ENCODE measurements at places on chromosomes 5 and 9.

- no peak for DNase-seq
Observed at GRCh38 chr9:133647148-133647547, 11.0 kb downstream of the DBH start.

DNA sequence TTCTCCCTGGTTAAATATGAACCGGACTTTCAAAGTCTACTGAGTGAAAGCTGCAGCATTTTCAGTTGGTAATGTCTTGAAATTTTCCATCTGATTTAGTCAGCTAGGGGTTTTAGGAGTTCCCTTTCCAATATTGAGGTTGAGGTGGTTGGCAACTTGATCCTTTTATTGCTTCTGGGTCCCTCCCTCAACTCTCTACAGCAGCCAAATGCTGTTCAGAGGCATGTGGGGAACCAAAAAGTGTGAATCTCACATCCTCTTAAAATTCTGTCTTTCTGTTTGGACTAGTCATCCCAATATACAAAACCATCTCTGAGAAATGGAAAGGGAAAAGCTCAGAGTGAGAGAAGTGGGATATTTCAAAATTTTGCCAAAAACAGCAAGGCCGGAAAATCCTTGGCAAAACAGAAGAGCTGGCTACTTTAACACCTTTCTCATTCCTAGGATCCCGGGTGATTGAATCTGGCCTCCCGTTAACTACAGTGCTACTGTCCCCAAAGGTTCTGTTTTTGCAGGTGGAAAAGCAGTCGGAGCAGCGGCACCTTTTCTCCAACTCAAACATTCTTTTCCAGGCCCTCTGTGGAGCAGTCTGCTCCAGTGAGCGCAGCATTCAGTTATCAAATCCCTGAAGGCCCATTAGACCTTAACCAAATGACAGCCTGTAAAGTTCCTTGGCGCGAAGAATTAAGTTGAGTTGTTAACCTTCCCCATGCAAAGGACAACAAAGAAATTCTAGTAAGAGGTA lies 345.9 kb upstream of the NUDT12 start:
- DNase-seq, result no peak

- no peak for DNase-seq
Observed at GRCh38 chr5:38557308-38557710, 863 bp upstream of the LIFR start.

GRCh38 chr5:154506049-154506715 lies 28.2 kb upstream of the HAND1 start:
- DNase-seq, result no peak

- DNase-seq, result no peak
Observed at GRCh38 chr5:136518174-136518573, 152.8 kb upstream of the TRPC7 start.

DNA sequence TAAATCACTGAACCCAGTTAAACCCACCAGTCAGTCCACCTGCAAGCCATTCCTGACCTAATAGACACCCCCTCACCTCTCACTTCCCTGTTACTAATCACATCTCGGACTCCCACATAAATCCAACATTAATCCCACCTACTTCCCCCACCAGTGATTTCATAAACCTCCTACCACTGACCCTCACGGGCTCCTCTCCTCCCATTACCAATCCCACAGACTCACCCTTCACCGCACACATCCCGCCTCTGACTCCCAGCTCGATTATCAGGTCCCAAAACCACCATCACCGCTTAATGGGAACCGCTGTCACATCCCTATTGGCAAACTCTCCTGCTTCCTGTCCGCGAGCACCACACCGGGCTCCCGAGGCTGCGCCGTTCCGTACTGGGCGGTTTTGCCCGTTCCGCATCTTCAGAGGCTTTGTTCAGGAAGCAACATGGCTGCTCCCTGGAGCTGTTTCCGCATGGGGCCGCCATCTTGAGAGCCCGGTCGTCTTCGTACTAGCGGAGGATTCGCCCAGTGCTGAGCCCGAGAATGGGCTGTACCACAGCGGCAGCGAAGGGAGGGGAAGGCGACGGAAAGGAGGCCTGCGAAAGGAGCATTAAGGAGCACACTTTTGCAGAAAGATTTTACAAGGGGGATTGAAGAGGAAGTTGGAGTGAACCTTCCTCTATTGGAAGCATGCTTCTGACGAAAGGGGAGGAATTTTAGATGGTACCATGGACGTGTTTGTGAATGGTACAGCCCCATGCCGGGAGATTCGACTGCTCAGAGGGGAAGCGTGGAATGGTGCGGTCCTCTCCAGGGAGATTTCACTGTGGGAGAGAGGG lies at the start of gene ZNF300:
TSS of gene ZNF300 (minus strand) at position 502 of the 833 bp plus-strand sequence. CDS start 1,825 bp downstream, outside the sequence.
- peak; percentile 50 for DNase-seq

GRCh38 chr5:115586525-115587146 lies 15.6 kb downstream of the TICAM2 start:
- DNase-seq, result no peak

GRCh38 chr9:95458666-95459065 lies 58.1 kb downstream of the PTCH1 start:
- DNase-seq, result no peak

DNA sequence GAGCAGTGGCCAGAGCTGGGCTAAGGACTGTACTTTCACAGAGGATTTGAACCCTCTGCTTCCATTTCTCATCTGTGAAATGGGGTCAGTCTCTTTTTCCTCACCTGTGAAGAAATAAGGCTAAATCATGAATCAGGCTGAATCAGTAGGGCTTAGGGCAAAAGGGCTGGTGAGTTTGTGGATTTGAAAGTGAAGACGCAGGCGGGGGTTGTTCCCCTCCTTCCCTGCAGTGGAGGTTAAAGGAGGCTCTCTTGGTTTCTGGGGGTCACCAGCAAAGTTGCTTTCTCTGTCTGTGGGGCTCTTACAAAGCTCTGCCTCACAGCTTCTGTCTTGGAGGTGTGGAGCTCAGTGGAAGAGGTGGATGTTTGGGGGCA lies 17.6 kb upstream of the NDST1 start:
- DNase-seq, result no peak

DNA sequence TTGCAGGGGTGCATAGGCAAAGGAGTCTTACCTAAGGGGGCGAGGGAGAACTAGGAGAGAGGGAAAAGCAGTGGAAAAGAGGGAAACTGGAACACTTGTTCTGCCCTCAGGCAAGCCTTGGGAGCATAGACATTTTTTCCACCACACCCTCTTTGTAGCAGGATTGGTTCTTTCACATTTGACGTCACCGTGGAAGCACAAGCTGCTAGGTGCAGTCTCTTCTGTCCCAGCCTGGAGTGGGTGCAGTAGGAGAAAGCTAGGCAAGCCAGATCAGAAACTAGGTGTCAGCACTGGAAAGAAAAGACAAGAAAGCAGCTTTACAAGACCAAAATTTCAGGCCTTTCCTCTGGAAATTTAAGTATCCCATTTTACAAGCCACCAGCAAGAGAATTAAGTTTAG lies 440.4 kb downstream of the EFNA5 start:
- no peak for DNase-seq

GRCh38 chr5:168747987-168748777 lies 169.0 kb upstream of the PANK3 start:
- DNase-seq, result no peak

DNA sequence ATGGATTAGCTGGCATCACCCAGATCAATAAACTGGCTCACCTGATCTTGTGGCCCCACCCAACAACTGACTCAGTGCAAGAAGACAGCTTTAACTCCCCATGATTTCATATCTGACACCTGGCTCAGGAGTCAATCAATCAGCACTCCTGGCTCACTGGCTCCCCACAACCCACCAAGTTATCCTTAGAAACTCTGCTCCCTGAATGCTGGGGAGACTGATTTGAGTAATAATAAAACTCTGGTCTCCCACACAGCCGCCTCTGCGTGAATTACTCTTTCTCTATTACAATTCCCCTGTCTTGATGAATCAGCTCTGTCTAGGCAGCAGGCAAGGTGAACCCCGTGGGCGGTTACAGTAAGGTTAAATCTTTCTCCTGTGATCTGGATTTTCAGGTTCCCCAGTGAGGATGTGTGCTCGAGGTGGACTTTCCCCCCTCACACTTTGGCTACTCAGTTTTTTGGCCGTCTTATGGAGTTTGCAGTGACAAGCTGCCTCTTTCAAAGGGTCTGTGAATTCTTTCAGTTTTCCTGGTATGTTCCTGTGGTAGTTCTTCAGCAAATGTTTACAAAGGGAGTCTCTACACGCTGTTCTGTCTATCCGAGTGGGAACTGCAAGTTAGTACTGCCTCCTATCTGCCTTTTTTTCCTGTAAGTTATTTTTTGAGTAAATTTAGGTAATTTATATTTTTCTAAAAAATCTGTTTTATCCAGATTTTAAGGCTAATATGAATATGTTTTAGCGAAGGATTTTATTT lies 500.2 kb upstream of the NUDT12 start:
- no peak for DNase-seq

- DNase-seq, result no peak
Observed at GRCh38 chr5:83913593-83913992, 192.9 kb upstream of the HAPLN1 start.

GRCh38 chr5:167886196-167886595 lies 405.2 kb upstream of the WWC1 start:
- no peak for DNase-seq

GRCh38 chr9:103837940-103838339 lies 256.2 kb upstream of the SMC2 start:
- no peak for DNase-seq

- no peak for DNase-seq
Observed at GRCh38 chr5:153491856-153492255, 1.4 kb downstream of the GRIA1 start.

DNA sequence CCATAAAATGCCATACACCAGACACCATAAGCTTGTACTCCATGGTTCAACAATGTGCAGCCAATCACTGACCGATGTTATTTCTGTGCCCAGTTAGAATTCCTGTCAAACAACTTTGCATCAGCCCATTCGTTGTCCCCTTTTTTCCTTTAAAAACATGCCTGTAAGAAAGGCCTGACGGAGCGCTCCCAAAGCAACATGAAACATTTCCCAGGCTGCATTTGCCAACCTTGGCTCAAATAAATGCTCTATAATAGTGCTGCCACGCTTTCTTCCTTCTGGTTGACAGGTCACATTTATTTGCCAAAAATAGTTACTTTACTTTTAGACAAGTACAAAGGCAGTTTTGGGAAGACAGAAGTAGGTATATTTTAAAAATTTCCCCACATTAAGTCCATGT lies 735.6 kb upstream of the PTPRD start:
- no peak for DNase-seq

DNA sequence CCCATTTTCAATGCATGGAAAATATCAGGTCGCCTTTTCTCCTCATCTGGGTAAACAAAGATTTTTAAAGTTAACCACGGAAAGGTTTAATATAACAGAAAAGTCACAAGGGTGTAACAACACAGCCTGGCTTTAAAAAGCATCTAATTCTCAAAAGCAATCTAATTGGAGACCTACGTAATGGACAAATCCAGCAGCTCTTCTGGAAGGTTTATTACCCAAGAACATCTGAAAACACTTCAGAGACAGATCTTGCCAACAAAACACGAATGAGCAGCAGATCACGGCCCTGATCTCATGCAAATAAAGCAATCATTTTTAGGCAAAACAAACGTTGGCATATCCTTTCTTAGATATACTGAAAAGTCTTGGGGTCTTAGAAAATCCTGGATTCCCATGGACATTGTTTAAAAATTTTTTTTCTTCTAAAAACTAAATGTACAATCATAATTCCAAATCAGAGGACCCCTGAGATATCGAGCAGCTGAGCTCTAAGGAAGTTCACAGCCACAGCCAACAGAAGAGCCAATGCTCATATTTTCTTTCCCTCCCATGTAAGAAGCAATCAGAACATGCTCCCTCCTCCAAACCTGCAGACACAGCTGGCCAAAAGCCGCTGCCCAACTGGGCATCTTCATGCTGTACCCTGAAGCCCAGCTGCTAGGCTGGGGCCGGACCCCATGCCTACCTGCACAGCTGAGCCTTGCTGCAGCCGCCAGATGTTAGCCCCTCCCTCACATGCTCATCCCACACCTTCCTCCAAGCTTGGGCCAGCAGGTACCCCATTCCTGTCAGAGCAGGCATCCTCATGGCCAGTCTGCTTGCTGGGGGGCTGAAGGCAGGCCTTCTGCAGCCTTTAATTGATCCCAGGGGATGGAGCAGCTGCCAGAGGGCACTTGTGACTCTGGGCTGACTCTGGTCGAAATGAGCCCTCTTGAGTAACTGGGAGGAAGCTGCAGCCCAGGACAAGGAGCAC lies 11.2 kb downstream of the ANKS6 start:
- DNase-seq, result no peak

- no peak for DNase-seq
Observed at GRCh38 chr5:115588640-115589039, 13.6 kb downstream of the TICAM2 start.

DNA sequence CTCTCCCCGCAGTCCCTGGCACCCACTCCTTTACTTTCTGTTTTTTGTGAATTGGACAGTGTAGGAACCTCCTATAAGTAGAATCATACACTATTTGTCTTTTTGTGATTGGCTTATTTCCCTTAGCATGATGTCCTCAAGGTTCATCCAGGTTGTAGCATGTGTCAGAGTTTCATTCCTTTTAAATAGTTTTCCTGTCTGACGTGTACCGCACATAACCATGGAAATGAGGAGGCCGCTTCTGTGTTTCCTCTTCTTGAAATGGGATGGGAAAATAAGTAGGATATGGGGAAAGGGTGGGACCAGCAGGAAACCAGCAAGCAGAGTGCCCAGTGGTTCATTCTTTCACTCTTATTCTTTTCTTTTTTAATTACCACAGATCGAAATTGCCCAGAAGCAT lies 72.6 kb upstream of the ENTREP1 start:
- DNase-seq, result no peak

- DNase-seq, result no peak
Observed at GRCh38 chr5:97854871-97855762, 672.1 kb upstream of the RIOK2 start.

DNA sequence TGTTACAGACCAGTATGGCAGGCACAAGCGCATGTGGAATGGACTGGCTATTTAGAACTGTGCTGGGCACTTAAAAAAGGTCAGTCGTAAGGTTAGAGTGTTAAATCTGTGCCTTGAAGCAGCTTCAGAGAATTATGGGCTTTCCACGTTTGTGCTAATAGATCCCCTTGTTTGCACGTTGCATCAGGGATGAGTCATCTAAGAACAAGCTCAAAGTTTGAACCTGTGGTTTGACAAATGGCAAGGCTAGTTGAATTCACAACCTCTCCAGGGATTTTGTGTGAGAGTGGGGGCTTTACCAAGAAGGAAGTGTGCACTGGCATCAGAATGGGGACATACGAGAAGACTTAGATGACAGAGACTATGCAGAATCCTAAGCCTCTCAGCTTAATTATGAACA lies 249.6 kb downstream of the IRX1 start:
- no peak for DNase-seq

DNA sequence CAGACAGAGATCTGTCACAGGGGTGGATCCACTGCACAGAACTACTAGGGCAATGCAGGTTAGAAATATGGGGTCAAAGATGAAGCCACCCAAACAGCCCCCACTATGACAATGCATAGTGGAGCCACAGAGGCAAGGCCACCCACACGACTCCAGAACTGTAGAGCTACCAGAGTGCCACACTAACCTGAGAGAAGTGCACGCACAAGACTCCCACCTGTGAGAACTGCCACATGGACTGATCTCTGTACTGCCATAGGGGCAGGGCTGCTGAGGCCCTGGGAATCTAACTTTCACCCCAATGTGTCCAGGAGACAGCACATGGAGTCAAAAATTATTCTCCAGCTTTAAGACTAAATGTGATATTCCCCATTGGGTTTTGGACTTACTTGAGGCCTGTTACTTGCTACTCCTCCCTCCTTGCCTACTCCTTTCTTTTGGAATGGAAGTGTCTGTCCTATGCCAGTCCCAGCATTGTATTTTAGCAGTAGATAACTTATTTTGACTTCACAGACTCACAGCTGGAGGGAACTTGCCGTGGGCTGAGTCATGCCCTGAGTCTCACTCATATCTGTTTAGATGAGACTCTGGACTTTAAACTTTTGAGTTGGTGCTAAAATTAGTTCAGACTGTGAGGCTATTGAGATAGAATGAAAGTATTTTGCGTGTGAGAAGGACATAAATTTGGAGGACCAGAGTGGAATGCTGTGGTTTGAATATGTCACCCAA lies 853.3 kb downstream of the MAT2B start:
- DNase-seq, result no peak
